ENCODE measurements at places on chromosomes 5 and 9. TPM values are rescaled to one million over a fixed set of nuclear protein-coding genes. Genes with fewer than 3 reads are reported as not detected.

Gene PRSS3
- 50.8 TPM for polyA plus RNA-seq

Gene TMEM8B
- polyA plus RNA-seq, result 1.9 TPM

Gene TRAF1
- 0.28 TPM for polyA plus RNA-seq

Gene GALNT12
- 0.63 TPM for polyA plus RNA-seq

DNA sequence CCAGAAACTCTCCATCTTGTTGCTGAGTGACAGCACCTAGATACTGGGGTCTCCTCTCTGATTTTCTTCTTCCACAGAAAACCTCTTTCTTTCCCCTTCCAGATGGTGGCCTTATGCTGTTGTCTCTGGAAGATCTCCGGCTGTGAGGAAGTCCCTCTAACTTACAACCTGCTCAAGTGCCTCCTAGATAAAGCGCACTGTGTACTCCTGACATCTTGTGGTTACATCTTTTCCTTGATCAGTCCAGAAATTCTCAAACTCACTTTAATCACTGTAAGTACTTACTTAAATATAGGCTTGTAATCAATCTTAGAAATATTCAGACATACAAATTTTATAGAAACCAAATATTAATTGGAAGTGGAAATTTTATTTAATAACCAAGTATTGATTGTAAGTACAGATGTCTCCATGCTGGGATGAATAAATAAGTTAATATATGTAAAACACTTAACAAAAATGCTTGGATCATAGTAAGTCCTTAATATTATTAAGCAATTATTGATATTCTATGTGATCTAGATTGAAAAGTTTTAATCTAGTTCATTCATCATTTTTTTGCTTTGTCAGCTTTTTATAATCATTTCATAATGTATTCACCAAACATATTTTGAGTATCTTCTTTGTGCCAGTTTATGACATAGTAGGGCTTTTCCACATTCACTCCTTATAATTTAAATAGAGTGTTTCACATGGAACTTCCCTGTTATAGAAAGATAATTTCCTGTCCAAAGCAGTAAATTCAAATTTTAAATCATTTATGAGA, 1381.4 kb upstream of the CDH6 start:
- DNase-seq, result no peak

GRCh38 chr5:167699432-167699831, 592.0 kb upstream of the WWC1 start:
- DNase-seq, result peak; percentile 99

DNA sequence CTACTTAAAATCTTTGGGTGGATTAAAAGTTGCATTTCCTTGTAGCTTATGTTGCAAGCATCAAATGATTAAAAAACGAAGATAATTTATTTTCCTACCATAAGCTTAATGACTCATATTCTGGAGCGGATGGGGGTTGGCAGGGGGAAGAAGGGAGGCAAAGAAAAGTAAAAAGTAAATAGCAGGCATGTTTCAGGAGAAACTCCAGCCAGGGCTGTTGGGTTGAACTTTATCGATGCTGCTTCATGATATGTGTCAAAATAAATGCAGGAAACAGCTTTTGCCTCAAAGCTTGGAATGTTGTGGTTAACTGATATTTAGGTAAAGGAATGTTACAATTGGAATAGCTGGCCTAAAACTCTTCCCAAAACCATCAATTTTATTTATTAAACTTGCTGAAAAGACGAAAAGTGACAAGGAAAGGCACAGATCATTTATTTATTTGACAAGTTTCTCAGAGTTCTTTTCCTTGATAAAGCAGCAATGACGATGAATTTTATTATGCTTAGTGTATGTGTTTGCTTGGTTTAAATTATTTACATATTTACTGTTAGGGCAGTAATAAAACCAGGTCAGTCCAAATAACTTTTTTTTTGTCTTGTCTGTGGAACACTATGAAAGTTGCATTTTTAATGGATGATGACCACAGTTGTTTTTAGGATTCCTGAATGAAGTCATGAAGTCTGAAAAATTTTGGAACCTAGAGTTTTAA, 177.9 kb downstream of the PCSK1 start:
- DNase-seq, result peak; percentile 61

GRCh38 chr9:112059145-112059965, 115.7 kb downstream of the SUSD1 start:
- peak; percentile 90 for DNase-seq

DNA sequence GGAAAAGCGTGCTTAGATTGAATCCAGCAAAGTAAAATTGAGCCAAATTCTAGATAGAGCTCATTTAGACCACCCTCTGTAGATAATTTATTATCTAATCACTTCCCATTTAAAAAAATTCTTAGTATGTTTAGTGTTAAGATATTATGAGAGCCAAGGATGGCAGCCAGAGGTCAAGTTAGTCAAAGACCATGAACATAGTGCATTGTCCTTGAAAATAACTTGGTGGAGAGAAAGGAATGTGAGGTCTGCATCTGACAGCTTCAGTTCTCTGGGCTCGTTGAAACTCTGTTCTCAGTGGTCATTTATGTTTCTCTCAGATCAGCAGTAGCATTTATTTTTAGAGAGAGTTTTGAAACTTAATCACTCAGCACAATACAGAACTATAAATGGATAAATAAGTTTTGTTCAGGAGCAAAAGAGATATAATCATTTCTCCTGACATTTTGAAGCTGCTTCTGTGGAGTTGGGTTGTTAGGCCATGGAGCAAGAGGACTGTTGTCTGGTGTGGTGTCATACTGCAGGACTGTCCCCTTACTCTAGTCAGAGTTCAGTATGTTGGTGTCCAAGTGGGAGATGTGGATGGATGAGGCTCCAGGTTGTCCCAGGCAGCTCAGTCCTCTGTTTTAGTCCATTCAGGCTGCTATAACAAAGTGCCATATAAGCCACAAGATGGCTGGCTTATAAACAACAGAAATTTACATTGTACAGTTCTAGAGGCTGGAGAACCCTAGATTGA, 337.7 kb downstream of the FBXL7 start:
- DNase-seq, result no peak

- DNase-seq, result no peak
Measured at GRCh38 chr9:18056993-18057369, 417.0 kb upstream of the ADAMTSL1 start.

- DNase-seq, result no peak
Measured at GRCh38 chr5:38330207-38330606, 71.8 kb downstream of the EGFLAM start.

DNA sequence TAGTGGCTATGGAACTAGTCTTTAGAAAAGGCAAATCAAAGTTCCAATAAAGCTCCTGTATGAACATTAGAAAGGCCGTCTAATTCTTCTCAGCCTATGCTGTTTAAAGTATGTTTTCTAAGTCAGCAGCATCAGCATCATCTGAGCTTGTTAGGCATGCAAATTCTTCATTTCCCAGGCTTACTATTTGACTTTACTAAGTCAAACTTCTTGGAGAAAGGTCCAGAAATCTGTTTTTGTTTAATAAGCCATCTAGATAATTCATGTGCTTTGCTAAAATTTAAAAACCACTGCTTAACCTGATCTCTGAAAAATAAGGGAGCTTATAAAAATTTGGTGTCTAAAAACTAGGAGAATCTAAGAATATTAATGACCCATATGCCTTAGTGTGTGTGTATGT, 200.2 kb upstream of the SGCD start:
- DNase-seq, result no peak

DNA sequence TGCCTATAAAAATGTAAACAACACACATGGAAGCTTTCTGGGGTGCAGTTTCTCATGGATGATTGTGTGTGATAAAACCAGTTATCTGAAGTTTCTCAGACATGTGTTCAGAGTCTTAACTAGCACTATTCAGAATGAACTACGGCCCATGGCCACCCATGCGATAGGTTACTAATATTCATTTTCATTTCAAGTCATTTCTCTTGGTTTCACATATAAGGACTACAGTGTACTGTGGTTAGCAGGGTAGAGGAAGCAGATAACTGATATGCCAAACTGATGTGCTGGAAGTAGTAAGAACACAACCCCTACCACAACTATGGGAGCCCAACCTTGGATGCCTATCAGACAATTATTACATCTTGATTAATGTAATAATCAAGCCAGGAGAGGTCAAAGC, 372.1 kb downstream of the DTWD2 start:
- DNase-seq, result no peak

GRCh38 chr9:120892748-120893610, 16.0 kb upstream of the PHF19 start:
- DNase-seq, result peak; percentile 91

DNA sequence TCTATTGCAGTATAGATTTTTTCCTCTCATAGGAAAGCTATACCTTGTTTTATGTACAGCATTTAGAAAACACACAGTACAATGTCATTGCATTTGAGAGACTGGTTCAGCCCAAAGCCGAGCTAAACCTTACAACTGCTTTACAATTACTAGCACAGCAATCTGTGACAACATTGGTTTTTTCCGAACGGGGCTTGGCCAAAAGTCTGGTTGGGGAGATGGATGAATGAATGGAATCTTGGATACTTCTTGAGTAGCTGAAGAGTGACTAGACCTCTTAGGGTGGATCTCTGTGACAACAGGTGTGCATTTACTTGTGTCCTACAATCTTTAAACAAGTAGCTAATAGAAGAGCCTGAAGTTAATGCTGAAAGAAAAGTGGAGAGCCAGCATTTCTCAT, 1.2 kb downstream of the SGCD start:
- DNase-seq, result no peak

DNA sequence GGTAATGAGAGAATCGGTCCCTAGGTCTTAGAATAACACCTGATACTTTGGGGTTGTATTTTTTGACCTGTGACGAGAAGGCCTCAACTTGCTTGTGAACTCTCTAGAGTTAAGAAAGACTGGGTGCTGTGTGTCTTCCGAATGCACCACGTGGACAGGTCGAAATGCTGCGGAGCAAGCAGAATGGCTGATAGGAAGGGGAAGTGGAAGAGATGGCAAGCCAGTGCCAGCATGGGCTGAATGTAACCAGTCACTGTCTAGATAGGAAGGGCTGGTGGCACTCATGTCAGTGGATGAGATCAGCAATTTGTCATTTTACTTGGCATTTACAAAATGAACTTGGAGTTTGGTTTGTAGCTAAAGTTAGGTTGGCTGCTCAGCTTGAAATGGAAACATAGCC, 5.6 kb downstream of the OTULINL start:
- no peak for DNase-seq

Data from mammary epithelial cell (primary cell).